Nasal cavity respiratory epithelium epithelial cell of viscerocranial mucosa (primary cell): ENCODE measurements at places on chromosomes 11 and 22. TPM values are rescaled to one million over a fixed set of nuclear protein-coding genes. Genes with fewer than 3 reads are reported as not detected.

The GRAP2 gene
- not detected in 2 replicates for total RNA-seq

The BDNF gene
- total RNA-seq: 0.68 and 1.4 TPM in 2 replicates

The C22orf15 gene
- total RNA-seq: not detected in 2 replicates

The MFNG gene
- 2.1 and 2.7 TPM in 2 replicates for total RNA-seq

The RBM4B gene
- total RNA-seq: 17.1 and 21.5 TPM in 2 replicates

The GNAZ gene
- 0.14 TPM in 1 of 2 replicates, not detected in the other for total RNA-seq

The CALCB gene
- total RNA-seq: 0.21 and 0.34 TPM in 2 replicates

The EIF3F gene
- total RNA-seq: 194 and 269 TPM in 2 replicates

The GLB1L2 gene
- 1.9 and 4.4 TPM in 2 replicates for total RNA-seq

The SLC17A6 gene
- total RNA-seq: under 0.01 TPM in 1 of 2 replicates, not detected in the other

The KCNJ4 gene
- total RNA-seq: not detected in 2 replicates

The SCUBE1 gene
- total RNA-seq: not detected in 2 replicates

The SAA2 gene
- total RNA-seq: 1.7 and 37.6 TPM in 2 replicates

The OR52E8 gene
- not detected in 2 replicates for total RNA-seq

The ABCC8 gene
- not detected in 2 replicates for total RNA-seq

The AQP11 gene
- 0.34 and 0.43 TPM in 2 replicates for total RNA-seq

The HOATZ gene
- total RNA-seq: not detected in 2 replicates

The SLC37A2 gene
- total RNA-seq: 26.7 and 39.7 TPM in 2 replicates

The TRPM5 gene
- not detected in 2 replicates for total RNA-seq

The CARNS1 gene
- under 0.01 TPM in 1 of 2 replicates, not detected in the other for total RNA-seq

The TBX1 gene
- 7.9 and 9.8 TPM in 2 replicates for total RNA-seq

The TTC36 gene
- 0.68 and 1.3 TPM in 2 replicates for total RNA-seq

The CREB3L1 gene
- 1.5 TPM in 1 of 2 replicates, not detected in the other for total RNA-seq

The RFPL2 gene
- not detected in 2 replicates for total RNA-seq

The MPEG1 gene
- total RNA-seq: not detected in 2 replicates

The INPP5J gene
- total RNA-seq: 0.34 and 1.1 TPM in 2 replicates

The KBTBD3 gene
- 2.4 and 3.4 TPM in 2 replicates for total RNA-seq

The DTX4 gene
- 1.7 and 14.5 TPM in 2 replicates for total RNA-seq

The NLRP14 gene
- total RNA-seq: under 0.01 and 0.07 TPM in 2 replicates

The PKDREJ gene
- total RNA-seq: under 0.01 TPM in 1 of 2 replicates, not detected in the other

The PRG3 gene
- total RNA-seq: not detected in 2 replicates

The CAVIN3 gene
- total RNA-seq: 7.0 and 18.5 TPM in 2 replicates
